ENCODE measurements at places on chromosomes 11 and 22.

DNA sequence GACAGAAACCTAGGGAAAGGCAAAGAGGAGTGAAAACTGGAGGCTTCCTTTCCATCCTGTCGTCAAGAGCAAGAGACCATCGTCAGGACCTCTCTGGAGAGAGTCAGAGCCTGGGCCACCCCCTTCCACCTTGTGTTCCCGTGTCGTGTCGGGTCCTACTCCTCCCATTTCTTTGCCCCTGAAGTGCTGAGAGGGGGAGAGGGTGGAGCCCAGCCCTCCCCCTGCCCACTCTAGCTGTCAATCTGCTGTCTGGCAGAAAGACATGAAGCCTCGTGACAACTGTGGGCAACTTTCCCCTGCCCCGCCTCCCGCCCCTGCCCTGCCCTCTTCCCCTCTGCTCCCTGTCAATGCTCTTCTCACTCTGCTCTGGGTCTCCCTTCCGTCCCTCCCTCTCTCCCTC lies 20.6 kb downstream of the ANKK1 start:
- DNase-seq: no peak

DNA sequence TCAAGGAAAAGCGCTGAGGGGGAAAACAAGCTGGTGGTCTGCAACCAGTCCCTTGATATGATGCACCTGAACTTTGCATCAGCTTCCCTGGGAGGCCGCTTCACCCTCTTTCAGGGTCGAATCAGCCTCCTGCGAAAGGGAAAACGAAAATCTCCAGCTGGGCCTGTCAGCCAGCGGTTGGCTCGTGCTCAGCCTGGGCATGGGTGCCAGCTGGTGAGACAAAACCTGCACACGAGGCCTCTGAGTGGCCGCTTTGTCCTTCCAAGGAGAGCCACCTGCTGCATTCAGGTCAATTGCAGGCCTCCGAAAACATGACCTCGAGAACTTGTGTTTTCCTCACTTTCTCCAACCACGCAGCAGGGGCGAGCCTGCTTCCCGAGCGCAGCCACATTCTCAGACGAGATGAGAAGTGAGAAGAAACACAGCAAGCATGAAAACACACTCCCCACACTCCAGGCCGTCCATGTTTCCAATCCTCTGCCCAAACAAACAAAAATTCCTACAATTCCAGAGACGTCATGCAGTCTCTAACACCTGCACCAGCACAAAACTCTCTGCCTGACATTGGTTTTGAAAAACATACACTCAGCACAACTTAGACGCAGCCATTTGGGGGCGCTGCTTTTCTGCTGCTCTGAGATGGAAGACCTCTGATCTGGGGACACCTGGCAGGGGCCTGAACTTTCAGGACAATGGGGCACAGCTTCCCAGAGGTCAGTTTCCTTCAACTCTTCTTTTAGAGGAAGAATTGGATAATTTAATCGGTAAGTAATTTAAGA lies 77.1 kb downstream of the DHCR7 start:
- no peak for DNase-seq

- no peak for DNase-seq
These were observed 160.5 kb upstream of the GRK3 start for GRCh38 chr22:25403811-25404471.

DNA sequence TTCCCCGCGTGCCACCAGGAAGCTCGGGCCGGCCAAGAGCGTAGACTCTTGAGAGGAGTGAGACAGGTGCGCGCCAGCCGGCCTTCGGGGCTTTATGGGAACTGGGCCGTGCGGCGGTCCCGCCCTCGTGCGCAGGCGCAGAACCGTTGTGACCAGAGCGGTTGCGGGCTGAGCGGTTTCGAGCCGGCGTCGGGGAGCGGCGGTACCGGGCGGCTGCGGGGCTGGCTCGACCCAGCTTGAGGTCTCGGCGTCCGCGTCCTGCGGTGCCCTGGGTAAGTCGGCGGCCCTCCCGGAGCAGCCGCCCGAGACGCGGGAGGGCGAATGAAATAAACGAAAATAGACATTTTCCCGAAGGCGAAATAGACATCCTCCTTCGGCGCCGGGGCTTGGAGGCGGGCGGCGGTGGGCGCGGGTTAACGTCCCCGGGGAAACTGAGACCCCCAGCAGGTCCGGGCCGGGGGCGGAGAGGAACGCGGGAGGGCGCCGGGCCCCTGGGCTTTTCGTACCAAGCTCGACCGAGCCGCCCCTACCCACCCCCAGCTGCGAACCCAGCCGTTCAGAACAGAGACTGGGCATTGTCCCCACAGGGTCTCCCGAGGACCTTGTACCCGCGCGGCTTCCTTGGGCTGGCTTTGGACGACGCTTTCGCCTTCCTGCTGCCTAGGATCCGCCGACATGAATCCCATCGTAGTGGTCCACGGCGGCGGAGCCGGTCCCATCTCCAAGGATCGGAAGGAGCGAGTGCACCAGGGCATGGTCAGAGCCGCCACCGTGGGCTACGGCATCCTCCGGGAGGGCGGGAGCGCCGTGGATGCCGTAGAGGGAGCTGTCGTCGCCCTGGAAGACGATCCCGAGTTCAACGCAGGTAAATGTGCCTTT lies at the start of gene ASRGL1:
ASRGL1 (plus strand) TSS at position 146 of the 879 bp plus-strand sequence; CDS start at position 676, 530 bp downstream.
- no peak for DNase-seq

DNA sequence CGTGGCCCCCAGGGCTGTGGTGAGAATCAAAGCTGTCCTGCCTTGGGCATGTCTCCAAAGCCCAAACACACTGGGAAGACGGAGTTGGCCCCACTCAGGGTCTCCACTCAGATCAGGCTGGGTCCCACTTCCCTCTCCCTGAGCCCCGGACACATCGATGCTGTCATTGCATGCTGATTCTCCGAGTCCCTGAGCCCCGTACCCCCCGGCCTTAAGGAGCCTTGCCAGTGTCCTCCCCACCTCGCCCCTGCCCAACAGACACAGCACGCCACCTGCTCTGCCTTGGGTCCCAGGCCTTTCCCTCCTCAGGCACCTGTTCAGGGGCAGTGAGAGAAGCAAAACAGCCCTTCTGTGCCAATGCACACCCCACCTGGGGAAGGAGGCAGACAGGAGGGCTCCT lies 14.6 kb downstream of the EIF1AD start:
- no peak for DNase-seq

- DNase-seq: no peak
These were observed 98.0 kb upstream of the THY1 start for GRCh38 chr11:119520966-119521365.

- DNase-seq: no peak
These were observed 263.0 kb upstream of the CADM1 start for GRCh38 chr11:115767047-115767802.

DNA sequence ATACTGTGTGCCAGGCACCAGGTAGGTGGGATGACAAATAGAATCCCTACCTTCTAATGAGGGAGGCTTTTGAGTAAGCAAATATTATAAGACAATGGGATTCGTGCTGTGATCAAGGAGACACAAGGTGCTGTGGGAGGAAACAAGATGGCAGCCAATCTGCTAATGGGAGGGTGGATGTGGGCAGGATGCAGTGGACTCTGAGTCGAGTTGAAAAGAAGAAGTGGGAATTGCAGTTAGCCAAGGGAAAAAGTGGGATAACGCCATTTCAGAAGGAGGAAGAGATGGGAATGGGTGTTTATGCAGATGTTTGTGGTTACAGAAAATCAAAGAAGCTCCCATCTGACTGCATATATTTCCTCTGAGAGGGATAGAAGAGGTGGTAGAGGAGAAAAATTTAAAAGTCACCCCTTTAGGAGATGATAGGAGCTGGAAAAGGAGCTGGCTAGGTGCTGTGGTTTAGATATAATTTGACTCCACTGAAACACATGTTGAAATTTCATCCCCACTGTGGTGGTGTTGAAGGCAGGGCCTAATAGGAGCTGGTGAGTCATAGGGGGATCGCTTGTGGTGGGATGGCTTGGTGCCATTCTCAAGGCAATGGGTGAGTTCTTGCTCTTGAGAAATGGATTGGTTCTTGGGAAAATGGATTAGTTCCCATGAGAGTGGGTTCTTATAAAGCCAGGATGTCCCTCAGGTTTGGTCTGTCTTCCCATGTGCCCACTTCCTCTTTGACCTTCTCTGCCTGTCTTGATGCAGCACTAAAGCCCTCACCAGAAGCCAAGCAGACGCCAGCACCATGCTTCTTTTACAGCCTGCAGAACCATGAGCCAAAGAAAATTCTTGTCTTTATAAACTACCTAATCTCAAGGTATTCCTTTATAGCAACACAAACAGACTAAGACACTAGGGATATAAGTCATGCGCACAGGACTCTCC lies 30.0 kb upstream of the POU2AF1 start:
- no peak for DNase-seq

GRCh38 chr11:28900427-28900826 lies 792.2 kb downstream of the METTL15 start:
- DNase-seq: no peak

GRCh38 chr11:19907008-19907579 lies 194.5 kb downstream of the NAV2 start:
- no peak for DNase-seq

GRCh38 chr11:83011333-83012167 lies 60.1 kb downstream of the RAB30 start:
- no peak for DNase-seq
